ENCODE measurements at places on chromosomes 7 and 10. TPM values are rescaled to one million over a fixed set of nuclear protein-coding genes. Genes with fewer than 3 reads are reported as not detected.
A peak's percentile ranks its signal among the peaks of the same experiment; 100 is the strongest.

The KCNMA1 gene
- total RNA-seq: 7.9 TPM

The ZNF92 gene
- total RNA-seq: 2.7 TPM

The ZEB1 gene
- total RNA-seq: 98.3 TPM

The STOX1 gene
- total RNA-seq: 1.8 TPM

The IL6 gene
- total RNA-seq: 0.99 TPM

The LEP gene
- 0.69 TPM for total RNA-seq

DNA sequence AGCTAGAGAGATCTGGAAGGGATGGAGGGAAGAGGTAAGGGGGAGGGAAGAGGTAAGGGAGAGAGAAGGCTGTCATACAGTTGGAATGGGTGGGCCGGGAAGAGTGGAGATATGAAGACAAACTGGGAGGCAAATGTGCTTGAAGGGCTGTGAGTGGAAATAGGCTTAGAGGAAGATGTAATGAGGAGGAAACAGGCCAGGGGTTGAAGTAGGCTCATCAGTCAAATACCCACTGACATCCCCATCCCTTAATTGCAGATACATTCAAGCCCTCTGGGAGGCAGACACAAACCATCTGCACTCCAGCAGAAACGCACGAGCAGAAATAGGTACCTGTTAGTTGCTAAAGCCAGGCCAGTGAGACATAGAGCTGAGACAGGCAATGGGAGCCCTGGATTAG is 2.1 kb downstream of the SYNPO2L start:
- DNase-seq: peak; percentile 61

- DNase-seq: no peak
Observed at GRCh38 chr10:94006591-94007550, 13.1 kb downstream of the PLCE1 start.

- DNase-seq: no peak
Observed at GRCh38 chr10:82294874-82295378, 419.9 kb downstream of the NRG3 start.

GRCh38 chr7:52609511-52609910 is 425.9 kb upstream of the POM121L12 start:
- DNase-seq: no peak

DNA sequence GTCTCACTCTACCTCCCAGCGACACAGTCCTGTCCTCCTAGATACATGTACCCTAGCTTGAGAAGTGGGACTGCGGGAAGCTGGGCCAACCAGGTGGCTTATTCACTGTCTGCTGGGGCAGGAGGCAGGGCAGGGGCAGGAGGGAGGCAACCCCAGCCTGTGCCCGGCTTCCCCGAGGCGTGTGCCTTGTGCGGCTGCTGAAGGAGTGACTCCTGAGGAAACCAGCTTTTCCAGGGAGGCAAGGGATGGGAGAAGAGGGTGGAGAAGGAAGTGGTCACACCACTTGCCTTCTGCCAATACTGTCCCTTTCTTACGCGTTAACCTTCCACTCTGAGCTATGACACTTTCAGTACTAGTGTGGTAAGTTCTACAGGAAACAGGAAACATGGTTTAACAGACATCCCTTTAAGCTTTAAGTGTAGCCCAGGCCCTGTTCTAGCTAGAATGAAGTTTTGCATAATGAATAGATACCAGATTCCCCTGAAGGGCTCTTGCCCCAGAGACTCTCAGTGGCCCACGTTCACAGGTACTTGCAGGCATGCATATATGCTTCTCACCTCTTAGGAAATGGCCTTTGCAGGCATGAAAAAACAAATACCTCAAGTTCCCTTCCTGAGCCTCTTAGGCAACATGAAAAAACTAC is 40.6 kb downstream of the SYPL1 start:
- no peak for DNase-seq

DNA sequence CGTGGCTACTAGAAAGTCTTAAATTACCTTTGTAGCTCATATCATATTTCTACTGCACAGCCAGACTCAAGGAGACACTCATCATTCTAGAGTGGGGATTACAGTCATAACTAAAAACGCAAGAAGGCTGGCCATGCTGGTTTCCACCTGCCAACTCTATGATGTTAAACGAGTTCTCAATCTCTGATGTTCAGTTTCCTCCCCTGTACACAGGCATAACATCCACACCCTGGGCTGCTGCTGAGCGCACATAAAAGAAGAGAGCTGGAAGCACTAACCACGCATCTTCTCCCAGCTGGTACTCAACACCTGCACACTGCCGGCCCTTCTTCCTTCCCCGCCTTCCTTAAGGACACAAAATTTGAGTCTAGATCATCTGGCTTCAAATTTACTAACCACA is 60.5 kb downstream of the SORBS1 start:
- peak; percentile 60 for DNase-seq

GRCh38 chr7:55931421-55932151 is 20.1 kb upstream of the MRPS17 start:
- no peak for DNase-seq

- DNase-seq: no peak
Observed at GRCh38 chr7:124375391-124375790, 342.5 kb upstream of the TMEM229A start.

Measured in psoas muscle (tissue), 8 donors.